ENCODE measurements at places on chromosomes 2 and 18. TPM values are rescaled to one million over a fixed set of nuclear protein-coding genes. Genes with fewer than 3 reads are reported as not detected.

DNA sequence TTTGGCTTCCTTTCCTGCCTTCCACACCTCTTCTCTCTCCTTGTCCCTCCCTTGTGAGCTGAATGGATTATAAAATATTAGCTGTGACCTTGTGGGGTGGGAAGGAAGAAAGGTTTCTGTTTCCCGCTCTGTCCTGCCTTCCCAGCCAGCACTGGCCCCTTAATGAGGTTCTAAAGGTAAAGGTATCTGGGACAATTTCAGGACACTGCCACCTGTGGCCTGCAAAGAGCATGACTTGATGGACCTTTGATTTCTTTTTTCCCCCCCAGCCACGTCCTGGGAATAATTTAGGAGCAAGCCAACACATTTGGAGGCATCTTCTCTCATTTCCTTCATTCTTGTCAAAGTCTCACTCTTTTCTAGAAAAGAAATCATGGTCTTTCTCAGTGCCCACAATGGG, 246.7 kb upstream of the EPAS1 start:
- H3K27me3 ChIP-seq, result no peaks in the 10 kb centered on the region
- H3K4me1 ChIP-seq, result peaks cover 3% of the 10 kb centered on the region
- H3K36me3 ChIP-seq, result no peaks in the 10 kb centered on the region
- H3K27ac ChIP-seq, result no peak overlapping the region

- no peaks in the 10 kb centered on the region for H3K36me3 ChIP-seq
- no peaks in the 10 kb centered on the region for H3K27me3 ChIP-seq
Measured at GRCh38 chr2:180670302-180671003, 310.0 kb upstream of the UBE2E3 start.

Gene CCL20
- not detected for total RNA-seq

Gene COL4A4
- total RNA-seq, result 1.9 TPM

Gene TOGARAM2
- total RNA-seq, result 0.62 TPM

Gene DSEL
- total RNA-seq, result 30.1 TPM

Gene CCDC148
- total RNA-seq, result 2.1 TPM

- peaks cover 19% of the 10 kb centered on the region for H3K4me1 ChIP-seq
- H3K36me3 ChIP-seq, result no peaks in the 10 kb centered on the region
- no peak for DNase-seq
- no peak overlapping the region for H3K27ac ChIP-seq
Measured at GRCh38 chr2:180255981-180256380, 248.9 kb upstream of the CWC22 start.

- H3K27ac ChIP-seq, result no peak overlapping the region
- peaks cover 5% of the 10 kb centered on the region for H3K4me1 ChIP-seq
- no peak overlapping the region for H3K4me3 ChIP-seq
Measured at GRCh38 chr18:26286008-26286407, 59.8 kb downstream of the TAF4B start.

GRCh38 chr2:28319118-28320008, 73.3 kb upstream of the FOSL2 start:
- no peak overlapping the region for H3K4me3 ChIP-seq
- no peaks in the 10 kb centered on the region for H3K27me3 ChIP-seq
- no peak for DNase-seq
- H3K27ac ChIP-seq, result peak overlapping the region; percentile 37
- no peaks in the 10 kb centered on the region for H3K36me3 ChIP-seq

Gene AGXT
- total RNA-seq, result 0.16 TPM

Gene SERPINB10
- total RNA-seq, result not detected

- DNase-seq, result no peak
- H3K27ac ChIP-seq, result no peak overlapping the region
- H3K36me3 ChIP-seq, result no peaks in the 10 kb centered on the region
- H3K4me1 ChIP-seq, result peaks cover 26% of the 10 kb centered on the region
Measured at GRCh38 chr2:146990311-146991054, 854.3 kb upstream of the ACVR2A start.

- H3K27me3 ChIP-seq, result peaks cover 61% of the 10 kb centered on the region
- H3K4me3 ChIP-seq, result peak within 1 kb of the TSS; percentile 70
- no peak within 1 kb of the TSS for H3K27ac ChIP-seq
- no peaks in the 10 kb centered on the region for H3K36me3 ChIP-seq
Measured at GRCh38 chr18:23689031-23689615, at the start of gene LAMA3. Gene LAMA3, plus strand, starts transcription at chr18:23689453. Its CDS starts 231 bp downstream, at chr18:23689684.

DNA sequence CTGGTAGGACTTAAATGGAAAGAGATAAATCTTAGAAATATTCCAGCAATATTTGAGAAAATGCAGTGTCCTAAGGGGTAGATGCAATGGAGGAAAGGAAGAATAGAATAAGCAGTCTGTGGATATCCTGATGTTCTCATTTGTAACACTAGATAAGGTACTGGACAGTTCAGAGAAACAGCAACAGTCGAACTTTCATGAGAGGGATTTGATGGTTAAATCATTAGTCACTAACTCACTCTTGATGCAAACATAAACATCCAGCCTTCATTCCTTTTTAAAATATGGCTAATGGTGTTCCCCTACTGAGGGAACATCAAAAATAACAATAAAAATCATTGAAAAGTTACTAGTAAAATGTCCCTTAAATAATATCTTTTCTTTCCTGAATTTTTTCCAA, 211.4 kb upstream of the SLC39A10 start:
- H3K27me3 ChIP-seq, result no peaks in the 10 kb centered on the region
- H3K4me3 ChIP-seq, result no peak overlapping the region
- H3K4me1 ChIP-seq, result 0 out of 2 replicates have a peak, but pooled peaks cover 5% of the 10 kb centered on the region
- DNase-seq, result no peak
- no peak overlapping the region for H3K27ac ChIP-seq

Gene WDR7
- 11.7 TPM for total RNA-seq

DNA sequence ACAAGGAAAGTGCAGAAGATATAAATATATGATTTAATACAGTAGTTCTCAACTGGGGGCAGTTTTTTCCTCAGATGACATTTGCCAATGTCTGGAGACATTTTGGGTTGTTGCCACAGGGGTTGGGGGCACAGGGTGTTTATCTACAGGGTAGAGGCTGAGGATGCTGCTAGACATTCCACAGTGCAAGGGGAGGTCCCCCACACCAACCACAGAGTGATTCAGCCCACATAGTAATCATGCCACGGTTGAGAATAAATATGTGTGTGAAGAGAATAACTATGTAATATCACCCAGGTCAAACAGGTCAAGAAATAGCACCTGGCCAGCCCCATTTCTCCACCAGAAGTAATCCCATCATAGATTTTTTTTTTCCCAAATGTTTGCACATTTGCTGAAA, 17.9 kb downstream of the DYSF start:
- no peaks in the 10 kb centered on the region for H3K36me3 ChIP-seq
- peaks cover 19% of the 10 kb centered on the region for H3K4me1 ChIP-seq
- DNase-seq, result no peak

GRCh38 chr2:122414902-122415301, 659.5 kb downstream of the TSN start:
- H3K4me1 ChIP-seq, result peaks cover 5% of the 10 kb centered on the region
- no peak overlapping the region for H3K4me3 ChIP-seq
- H3K36me3 ChIP-seq, result peaks cover 13% of the 10 kb centered on the region
- no peaks in the 10 kb centered on the region for H3K27me3 ChIP-seq

GRCh38 chr2:199807966-199808365, 43.0 kb downstream of the FTCDNL1 start:
- H3K4me1 ChIP-seq, result peaks cover 26% of the 10 kb centered on the region
- H3K27me3 ChIP-seq, result no peaks in the 10 kb centered on the region
- no peak overlapping the region for H3K4me3 ChIP-seq
- no peak overlapping the region for H3K27ac ChIP-seq
- no peak for DNase-seq
- peaks cover 17% of the 10 kb centered on the region for H3K36me3 ChIP-seq

Gene SAG
- total RNA-seq, result not detected

GRCh38 chr2:85134255-85134895, 1.2 kb downstream of the TCF7L1 start:
- peak; percentile 58 for DNase-seq
- H3K27ac ChIP-seq, result peak overlapping the region; percentile 95
- H3K27me3 ChIP-seq, result no peaks in the 10 kb centered on the region
- H3K36me3 ChIP-seq, result peaks cover 26% of the 10 kb centered on the region

- no peak for DNase-seq
- H3K27me3 ChIP-seq, result peaks cover 5% of the 10 kb centered on the region
- peaks cover 17% of the 10 kb centered on the region for H3K36me3 ChIP-seq
Measured at GRCh38 chr2:46925474-46926351, 10.1 kb upstream of the MCFD2 start.

GRCh38 chr2:112272669-112273068, 2.7 kb upstream of the ZC3H6 start:
- DNase-seq, result no peak
- no peaks in the 10 kb centered on the region for H3K27me3 ChIP-seq
- H3K4me3 ChIP-seq, result no peak overlapping the region
- H3K36me3 ChIP-seq, result 0 out of 2 replicates have a peak, but pooled peaks cover 3% of the 10 kb centered on the region
- H3K4me1 ChIP-seq, result peaks cover 21% of the 10 kb centered on the region

DNA sequence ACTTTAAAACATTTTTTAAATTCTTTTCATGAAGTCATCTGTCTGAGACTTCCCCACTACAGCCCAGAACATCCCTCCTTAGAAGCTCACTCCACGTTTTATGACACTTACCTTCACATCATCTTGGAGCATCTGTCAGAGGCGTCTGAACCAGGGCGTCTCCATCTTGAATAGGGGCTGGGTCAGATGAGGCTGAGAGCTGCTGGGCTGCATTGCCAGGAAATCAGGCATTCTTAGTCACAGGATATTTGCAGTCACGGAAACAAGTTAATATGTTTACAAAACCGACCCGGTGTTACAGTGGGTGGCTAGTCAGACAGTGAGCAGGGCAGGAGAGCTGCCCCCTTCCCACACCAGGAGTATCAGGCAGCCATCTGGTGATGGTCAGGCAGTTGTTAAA, 456.5 kb downstream of the FBXO15 start:
- H3K27me3 ChIP-seq, result no peaks in the 10 kb centered on the region
- no peak for DNase-seq
- no peak overlapping the region for H3K27ac ChIP-seq
- no peak overlapping the region for H3K4me3 ChIP-seq
- no peaks in the 10 kb centered on the region for H3K36me3 ChIP-seq

DNA sequence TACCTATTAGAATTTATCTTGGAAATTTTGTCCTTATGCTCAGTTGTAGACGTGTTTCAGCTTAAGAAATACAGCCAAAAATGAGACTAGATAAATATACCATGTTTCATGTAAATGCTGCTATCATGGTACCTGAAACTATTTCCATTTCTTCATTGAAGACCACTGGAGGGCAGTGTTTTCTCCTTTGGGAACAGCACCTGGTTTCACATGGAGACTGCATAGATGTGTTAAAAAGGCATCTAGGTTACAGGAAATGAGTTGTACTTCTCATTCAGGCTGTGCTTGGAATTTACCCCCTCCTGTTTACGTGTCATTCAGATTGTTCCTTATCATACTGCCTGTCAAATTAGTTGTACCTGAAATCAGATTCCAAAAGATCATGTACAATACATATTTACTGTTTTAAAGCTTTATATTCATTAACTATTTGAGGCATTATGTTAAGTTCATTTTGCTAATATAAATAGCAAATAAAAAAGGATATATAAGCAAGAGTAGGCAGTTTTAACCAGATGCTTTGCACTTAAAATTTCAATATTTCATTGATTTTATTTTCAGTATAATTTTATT, 57.3 kb upstream of the PSMD14 start:
- no peak overlapping the region for H3K27ac ChIP-seq
- no peak overlapping the region for H3K4me3 ChIP-seq
- no peaks in the 10 kb centered on the region for H3K36me3 ChIP-seq
- DNase-seq, result no peak
- H3K4me1 ChIP-seq, result peaks cover 29% of the 10 kb centered on the region

GRCh38 chr18:77102259-77103040, 30.1 kb downstream of the MBP start:
- H3K4me3 ChIP-seq, result no peak overlapping the region
- H3K36me3 ChIP-seq, result peaks cover 10% of the 10 kb centered on the region
- DNase-seq, result no peak
- 0 out of 2 replicates have a peak overlapping the region, but pooled peaks have one; percentile 24 for H3K27ac ChIP-seq
- peaks cover 61% of the 10 kb centered on the region for H3K4me1 ChIP-seq
- H3K27me3 ChIP-seq, result no peaks in the 10 kb centered on the region

DNA sequence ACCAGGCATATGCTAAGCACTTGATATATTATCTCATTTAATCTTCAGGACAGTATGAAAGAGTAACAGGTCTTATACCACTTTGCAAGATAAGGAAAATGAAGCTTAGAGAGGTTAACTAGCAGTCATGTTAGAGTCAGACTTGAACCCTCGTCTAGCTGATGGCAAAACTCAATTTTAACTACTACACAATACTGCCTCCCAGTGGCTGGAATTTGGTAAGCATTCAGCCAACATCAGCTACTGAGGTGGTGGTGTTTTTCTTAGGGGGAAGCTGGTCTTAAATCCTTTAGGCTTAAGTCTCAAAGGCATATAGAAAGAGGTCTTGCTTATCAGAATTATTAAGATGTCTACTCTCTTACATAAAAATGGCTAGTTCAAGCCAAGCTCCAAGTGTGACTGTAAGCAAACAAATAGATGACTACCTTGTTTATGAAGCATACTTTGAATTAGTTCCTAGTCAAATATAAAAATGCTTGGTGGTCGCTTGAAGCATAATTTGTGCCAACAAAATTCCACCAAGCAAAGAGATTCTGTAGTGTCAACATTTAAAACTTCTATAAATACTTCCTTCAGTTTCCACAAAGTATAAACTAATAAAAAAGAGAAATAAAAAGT, 325.4 kb upstream of the FIGN start:
- H3K36me3 ChIP-seq, result no peaks in the 10 kb centered on the region
- H3K4me3 ChIP-seq, result no peak overlapping the region
- peak; percentile 77 for DNase-seq
- H3K27ac ChIP-seq, result no peak overlapping the region
- no peaks in the 10 kb centered on the region for H3K27me3 ChIP-seq

Gene NDUFV2
- 165 TPM for total RNA-seq

GRCh38 chr18:78271790-78272189, 707.8 kb upstream of the SALL3 start:
- no peaks in the 10 kb centered on the region for H3K4me1 ChIP-seq
- H3K27ac ChIP-seq, result no peak overlapping the region
- no peak overlapping the region for H3K4me3 ChIP-seq
- DNase-seq, result no peak
- peaks cover 2% of the 10 kb centered on the region for H3K27me3 ChIP-seq

GRCh38 chr2:165069151-165069550, 113.8 kb upstream of the SLC38A11 start:
- peak overlapping the region; percentile 90 for H3K27ac ChIP-seq
- no peak for DNase-seq
- H3K36me3 ChIP-seq, result peaks cover 5% of the 10 kb centered on the region
- no peaks in the 10 kb centered on the region for H3K27me3 ChIP-seq
- peaks cover 46% of the 10 kb centered on the region for H3K4me1 ChIP-seq
- 0 out of 2 replicates have a peak overlapping the region, but pooled peaks have one; percentile 29 for H3K4me3 ChIP-seq

Gene ERBB4
- 1.8 TPM for total RNA-seq

- no peaks in the 10 kb centered on the region for H3K27me3 ChIP-seq
- H3K36me3 ChIP-seq, result no peaks in the 10 kb centered on the region
- H3K4me3 ChIP-seq, result no peak overlapping the region
- peaks cover 18% of the 10 kb centered on the region for H3K4me1 ChIP-seq
- H3K27ac ChIP-seq, result peak overlapping the region; percentile 73
- peak; percentile 90 for DNase-seq
Measured at GRCh38 chr2:162221064-162221463, 22.2 kb downstream of the FAP start.

DNA sequence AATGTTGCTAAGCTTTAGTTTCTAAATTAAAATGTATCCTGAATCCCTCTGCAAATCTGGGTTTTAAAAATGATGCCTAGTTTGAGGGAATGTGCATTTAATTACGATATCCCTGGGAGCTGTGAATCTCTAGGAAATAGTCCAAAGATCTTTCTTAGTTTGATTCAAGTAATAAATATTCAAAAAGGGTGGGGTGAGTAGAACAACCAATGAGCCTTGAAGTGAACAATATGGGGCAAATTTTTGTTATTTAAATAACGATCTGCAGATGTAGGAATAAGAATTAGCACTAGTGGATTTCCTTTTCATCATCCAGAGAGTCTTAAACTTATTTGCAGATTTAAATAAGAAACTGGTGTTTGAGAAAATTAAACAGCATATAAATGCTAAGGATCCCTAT, 106.3 kb downstream of the ACVR1 start:
- H3K4me3 ChIP-seq, result no peak overlapping the region
- no peak overlapping the region for H3K27ac ChIP-seq
- peaks cover 36% of the 10 kb centered on the region for H3K36me3 ChIP-seq
- peaks cover 22% of the 10 kb centered on the region for H3K4me1 ChIP-seq
- H3K27me3 ChIP-seq, result no peaks in the 10 kb centered on the region

Gene HOXD9
- not detected for total RNA-seq

Gene SCG2
- 0.07 TPM for total RNA-seq
